Melanocyte of skin (primary cell): ENCODE measurements at places on chromosomes 13 and 19. TPM values are rescaled to one million over a fixed set of nuclear protein-coding genes. Genes with fewer than 3 reads are reported as not detected.

The GTF2F1 gene
- 43.7 and 44.7 TPM in 2 replicates for total RNA-seq

The RFX2 gene
- total RNA-seq, result 1.7 and 1.8 TPM in 2 replicates

The CBLC gene
- 0.15 TPM in 1 of 2 replicates, not detected in the other for total RNA-seq

The RGS9BP gene
- total RNA-seq, result under 0.01 and 0.31 TPM in 2 replicates

The FREM2 gene
- 0.34 and 1.5 TPM in 2 replicates for total RNA-seq

The ZNF761 gene
- total RNA-seq, result 8.3 and 10.2 TPM in 2 replicates

The FCER2 gene
- not detected in 2 replicates for total RNA-seq

The OR7A17 gene
- total RNA-seq, result not detected in 2 replicates

The INSL3 gene
- total RNA-seq, result 0.34 TPM in 1 of 2 replicates, not detected in the other

The ERICH4 gene
- total RNA-seq, result not detected in 2 replicates

The SMAD9 gene
- total RNA-seq, result 0.67 and 1.1 TPM in 2 replicates

The CALR3 gene
- total RNA-seq, result not detected in 2 replicates

The BEST2 gene
- total RNA-seq, result under 0.01 TPM in 1 of 2 replicates, not detected in the other

The ZNF813 gene
- 2.9 and 3.3 TPM in 2 replicates for total RNA-seq

The FGF14 gene
- total RNA-seq, result 0.33 and 0.46 TPM in 2 replicates

The ACP7 gene
- 6.3 and 14.3 TPM in 2 replicates for total RNA-seq

The RDH8 gene
- 2.7 and 10.6 TPM in 2 replicates for total RNA-seq

The RAVER1 gene
- 15.3 and 17.3 TPM in 2 replicates for total RNA-seq

The ZNF536 gene
- 4.1 and 5.1 TPM in 2 replicates for total RNA-seq

The NANOS3 gene
- total RNA-seq, result not detected in 2 replicates

The CERS1 gene
- total RNA-seq, result 5.9 and 12.0 TPM in 2 replicates

The ZNF723 gene
- not detected in 2 replicates for total RNA-seq

The C13orf42 gene
- total RNA-seq, result not detected in 2 replicates

The TLE6 gene
- total RNA-seq, result 2.8 and 5.1 TPM in 2 replicates

The ADGRE2 gene
- total RNA-seq, result 0.73 and 1.4 TPM in 2 replicates

The SLC17A7 gene
- total RNA-seq, result under 0.01 TPM in 1 of 2 replicates, not detected in the other

The CAMSAP3 gene
- total RNA-seq, result not detected in 2 replicates

The SSBP4 gene
- 38.2 and 65.4 TPM in 2 replicates for total RNA-seq

The MAMSTR gene
- total RNA-seq, result 0.33 and 0.77 TPM in 2 replicates

The NCR1 gene
- total RNA-seq, result not detected in 2 replicates

The MBD3L3 gene
- total RNA-seq, result not detected in 2 replicates

The NR1H2 gene
- 67.1 and 101 TPM in 2 replicates for total RNA-seq

The ZNF28 gene
- total RNA-seq, result 17.9 and 23.6 TPM in 2 replicates

The KLF1 gene
- under 0.01 TPM in 2 replicates for total RNA-seq

The ZFP28 gene
- total RNA-seq, result 8.6 and 9.8 TPM in 2 replicates

The TRPC4 gene
- not detected in 2 replicates for total RNA-seq

The ZNF578 gene
- total RNA-seq, result 0.46 and 1.00 TPM in 2 replicates

The ATP4B gene
- not detected in 2 replicates for total RNA-seq

The GRIN2D gene
- total RNA-seq, result 0.36 and 1.0 TPM in 2 replicates

The PCDH8 gene
- not detected in 2 replicates for total RNA-seq

The CYSLTR2 gene
- total RNA-seq, result 95.6 and 282 TPM in 2 replicates

The RYR1 gene
- total RNA-seq, result 0.15 and 1.00 TPM in 2 replicates

The GNA15 gene
- not detected in 2 replicates for total RNA-seq

The ZSCAN18 gene
- 11.9 and 16.0 TPM in 2 replicates for total RNA-seq

The BCAM gene
- total RNA-seq, result 0.67 and 3.2 TPM in 2 replicates

The ZNF606 gene
- 7.7 and 14.5 TPM in 2 replicates for total RNA-seq

The C5AR1 gene
- under 0.01 TPM in 1 of 2 replicates, not detected in the other for total RNA-seq
